Left cardiac atrium (tissue), 4 donors: ENCODE measurements at places on chromosomes 3 and 15.

DNA sequence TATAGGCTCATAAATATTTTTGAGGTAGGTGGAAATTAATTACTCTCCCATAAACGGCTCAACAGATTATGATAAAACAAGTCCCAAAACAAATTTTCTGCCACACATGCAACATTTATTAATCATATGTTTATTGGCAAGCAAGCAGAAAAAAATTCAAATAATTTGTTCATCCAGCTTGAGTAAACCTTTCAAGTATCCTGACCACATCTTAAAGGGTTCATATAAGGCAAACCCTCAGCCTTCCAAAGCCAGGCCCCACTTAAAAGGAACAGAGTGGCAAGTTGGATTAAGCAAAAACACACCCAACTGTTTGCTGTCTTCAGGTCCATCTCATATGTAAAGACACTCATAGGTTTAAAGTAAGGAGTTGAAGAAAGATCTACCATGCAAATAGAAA is 1042.3 kb downstream of the DIPK2A start:
- no peak for DNase-seq

- DNase-seq, result peak; percentile 36
Measured at GRCh38 chr3:126487151-126487771, 11.6 kb upstream of the ZXDC start.

GRCh38 chr15:49424954-49425353 is 1.9 kb downstream of the FGF7 start:
- DNase-seq, result no peak

- DNase-seq, result no peak
Measured at GRCh38 chr15:27679731-27680471, 419.2 kb downstream of the OCA2 start.

GRCh38 chr3:133138017-133138416 is 99.8 kb downstream of the TMEM108 start:
- DNase-seq, result no peak

DNA sequence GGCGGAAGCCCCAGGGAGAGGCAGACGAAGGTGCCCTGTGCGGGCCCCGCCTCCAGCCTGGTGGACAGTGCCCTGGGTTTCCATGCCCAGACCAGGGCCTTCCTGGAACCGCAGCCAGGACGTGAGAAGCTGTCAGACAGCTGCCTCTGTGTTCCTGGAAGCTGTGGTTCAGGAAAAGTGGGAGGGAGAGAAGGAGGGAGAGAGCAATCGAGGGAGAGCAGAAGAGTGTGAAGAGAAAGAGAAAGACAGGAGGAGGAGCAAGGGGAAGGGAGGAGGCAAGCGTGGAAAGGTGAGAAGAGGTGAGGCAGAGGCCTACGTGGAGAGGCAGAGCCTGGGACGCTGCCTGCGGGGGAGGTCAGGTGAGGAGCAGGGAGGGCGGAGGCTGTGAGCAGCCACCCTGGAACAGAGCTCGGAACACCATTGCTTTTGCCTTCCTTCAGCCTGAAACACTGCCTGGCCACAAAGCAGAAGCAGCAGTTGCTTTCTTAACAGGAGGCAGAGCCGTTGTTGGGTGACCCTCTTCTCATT is 18.6 kb downstream of the ZDHHC19 start:
- DNase-seq, result peak; percentile 62

- DNase-seq, result no peak
Measured at GRCh38 chr3:57112206-57112605, 51.7 kb downstream of the SPATA12 start.

GRCh38 chr15:45667002-45667401 is 32.2 kb downstream of the SQOR start:
- no peak for DNase-seq

DNA sequence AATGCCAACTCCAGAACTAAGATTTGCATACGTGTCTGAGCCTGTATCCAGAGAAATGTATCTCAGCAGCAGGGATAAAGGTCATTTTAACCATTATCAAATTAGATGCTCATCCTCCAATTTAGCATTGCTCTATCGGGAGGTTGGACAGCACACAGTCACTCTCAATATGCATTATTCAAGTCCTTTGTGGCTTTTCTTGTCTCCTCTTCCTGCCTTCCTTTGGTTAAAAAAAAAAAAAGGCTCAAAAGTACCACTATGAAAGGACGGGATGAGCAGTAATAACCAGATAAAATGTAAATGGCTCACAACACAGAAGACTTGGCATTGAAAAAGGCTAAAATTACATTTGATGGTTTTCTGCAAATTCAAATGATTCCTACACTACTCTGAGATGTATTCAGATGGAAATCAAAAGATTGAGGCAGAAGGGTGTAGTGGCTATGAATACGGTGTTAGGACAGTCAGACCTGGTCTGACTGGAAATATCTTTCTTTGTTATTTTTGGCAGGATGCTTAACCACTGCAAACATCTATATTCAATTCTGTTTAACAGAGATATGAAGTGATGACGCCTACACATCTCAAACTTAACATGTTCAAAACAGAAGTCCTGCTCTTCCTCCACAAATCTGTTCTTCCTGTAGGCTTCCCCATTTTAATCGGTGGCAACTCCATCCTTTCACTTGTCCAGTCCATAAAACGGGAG is 109.6 kb downstream of the ADAMTS9 start:
- no peak for DNase-seq

- no peak for DNase-seq
Measured at GRCh38 chr3:53100818-53101466, 29.3 kb downstream of the RFT1 start.

GRCh38 chr15:92843814-92844213 is 56.3 kb upstream of the CHD2 start:
- DNase-seq, result no peak

DNA sequence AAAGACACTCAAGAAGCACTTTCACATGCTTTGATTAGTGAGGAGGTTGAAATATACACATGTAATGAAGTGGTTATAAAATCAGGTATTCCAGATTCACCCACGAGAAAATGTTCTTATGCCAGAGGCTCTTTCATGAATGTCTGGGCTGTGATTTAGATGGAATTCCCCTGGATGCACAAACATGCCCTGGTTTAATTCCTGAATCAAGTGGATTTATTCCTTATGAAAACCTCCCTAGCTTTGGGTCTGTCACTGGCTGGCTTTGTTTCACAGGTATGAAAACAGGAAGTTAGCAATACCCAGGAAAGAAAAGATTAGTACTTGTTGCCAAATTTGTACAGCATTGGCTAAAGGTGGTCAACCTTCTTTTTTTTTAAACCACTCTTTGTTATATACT is 1123.0 kb downstream of the ROBO1 start:
- DNase-seq, result no peak

DNA sequence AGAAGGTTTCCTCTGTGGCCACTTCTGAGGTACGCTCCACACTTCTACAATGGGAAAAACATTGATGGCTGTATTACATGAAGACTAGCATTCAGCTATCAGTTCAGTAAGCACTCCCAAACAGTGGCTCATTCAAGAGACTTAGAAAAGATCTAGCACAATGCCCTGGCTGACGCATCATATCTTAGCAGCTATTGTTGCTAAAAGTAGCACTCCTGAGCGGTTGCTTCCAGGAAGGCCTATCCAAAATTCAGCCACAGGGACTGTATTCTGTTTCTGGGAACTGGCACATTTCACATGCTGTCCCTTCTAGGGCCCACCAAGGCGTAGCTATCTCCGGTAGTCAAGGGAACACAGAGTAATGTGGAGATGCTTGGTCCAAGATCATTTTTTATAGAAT is 21.2 kb upstream of the SPRED1 start:
- DNase-seq, result no peak

DNA sequence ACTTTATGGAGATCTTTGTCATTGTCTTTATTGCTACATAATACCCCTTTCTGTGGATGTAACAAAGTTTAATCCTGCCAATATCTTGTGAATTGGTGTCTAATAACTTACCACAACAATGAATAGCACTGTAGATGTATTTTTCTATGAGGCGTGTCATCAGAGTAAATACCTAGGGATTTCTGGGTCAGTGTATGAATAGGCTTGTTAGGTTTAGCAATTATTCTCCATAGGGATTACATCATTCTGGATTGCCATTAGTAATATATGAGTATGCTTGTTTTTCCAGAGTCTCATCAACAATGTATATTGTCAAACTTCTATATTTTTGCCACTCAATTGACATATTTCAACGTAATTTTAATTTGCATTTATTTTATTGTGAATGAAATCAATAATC is 67.9 kb downstream of the UNC13C start:
- no peak for DNase-seq

- DNase-seq, result no peak
Measured at GRCh38 chr3:197545571-197545970, 10.2 kb downstream of the BDH1 start.

GRCh38 chr3:58345457-58345856 is 12.8 kb downstream of the PXK start:
- no peak for DNase-seq

DNA sequence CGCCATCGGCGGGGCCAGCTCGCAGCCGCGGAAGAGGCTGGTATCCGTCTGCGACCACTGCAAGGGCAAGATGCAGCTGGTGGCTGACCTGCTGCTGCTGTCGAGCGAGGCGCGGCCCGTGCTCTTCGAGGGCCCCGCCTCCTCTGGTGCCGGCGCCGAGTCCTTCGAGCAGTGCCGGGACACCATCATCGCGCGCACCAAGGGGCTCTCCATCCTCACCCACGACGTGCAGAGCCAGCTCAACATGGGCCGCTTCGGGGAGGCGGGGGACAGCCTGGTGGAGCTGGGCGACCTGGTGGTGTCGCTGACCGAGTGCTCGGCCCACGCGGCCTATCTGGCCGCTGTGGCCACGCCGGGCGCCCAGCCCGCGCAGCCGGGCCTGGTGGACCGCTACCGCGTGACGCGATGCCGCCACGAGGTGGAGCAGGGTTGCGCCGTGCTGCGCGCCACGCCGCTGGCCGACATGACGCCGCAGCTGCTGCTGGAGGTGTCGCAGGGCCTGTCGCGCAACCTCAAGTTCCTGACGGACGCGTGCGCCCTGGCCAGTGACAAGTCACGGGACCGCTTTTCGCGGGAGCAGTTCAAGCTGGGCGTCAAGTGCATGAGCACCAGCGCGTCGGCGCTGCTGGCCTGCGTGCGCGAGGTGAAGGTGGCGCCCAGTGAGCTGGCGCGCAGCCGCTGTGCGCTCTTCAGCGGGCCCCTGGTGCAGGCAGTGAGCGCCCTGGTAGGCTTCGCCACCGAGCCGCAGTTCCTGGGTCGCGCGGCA is 1.8 kb downstream of the TLNRD1 start:
- DNase-seq, result peak; percentile 44

- DNase-seq, result no peak
Measured at GRCh38 chr3:156721687-156722618, 47.6 kb downstream of the TIPARP start.

DNA sequence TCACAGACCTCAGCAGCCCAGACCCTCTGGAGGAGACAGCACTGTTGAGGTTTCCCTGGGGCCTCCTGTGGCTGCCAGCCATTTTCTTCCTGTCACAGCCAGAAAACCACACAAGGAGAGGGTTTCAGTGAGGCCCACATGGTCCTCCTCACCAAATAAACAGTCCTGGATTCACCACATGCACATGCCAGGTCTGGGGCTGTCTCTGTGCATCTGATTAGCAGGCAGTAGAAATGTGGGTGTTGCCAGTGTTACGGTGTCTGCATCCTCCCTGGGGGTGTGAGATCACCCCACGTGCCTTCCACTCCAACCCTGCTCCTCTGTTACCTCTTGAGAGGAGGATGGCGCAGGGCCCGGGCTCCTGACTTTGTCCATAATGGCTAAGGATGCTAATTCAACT is 140.4 kb downstream of the CHDH start:
- DNase-seq, result no peak

DNA sequence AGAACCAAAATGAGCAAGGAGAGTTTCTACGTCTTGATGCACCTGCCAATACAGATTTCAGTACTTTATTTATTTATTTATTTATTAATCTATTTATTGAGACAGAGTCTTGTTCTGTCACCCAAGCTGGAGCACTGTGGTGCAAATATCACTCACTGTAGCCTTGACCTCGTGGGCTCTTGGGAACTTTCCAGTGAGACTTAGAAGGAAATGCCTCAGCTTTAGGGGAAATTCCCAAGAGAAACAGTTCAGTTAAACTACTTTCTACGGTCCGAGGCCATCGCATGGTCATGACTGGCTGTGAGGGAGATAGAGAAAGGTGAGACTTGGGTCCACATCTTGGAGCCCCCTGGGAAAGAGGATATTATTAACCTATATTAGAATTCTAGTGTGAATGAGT is 47.0 kb upstream of the HERC1 start:
- DNase-seq, result no peak

GRCh38 chr3:186909078-186909853 is 21.1 kb upstream of the ST6GAL1 start:
- DNase-seq, result peak; percentile 53
